ENCODE measurements at places on chromosomes 6 and 20.

DNA sequence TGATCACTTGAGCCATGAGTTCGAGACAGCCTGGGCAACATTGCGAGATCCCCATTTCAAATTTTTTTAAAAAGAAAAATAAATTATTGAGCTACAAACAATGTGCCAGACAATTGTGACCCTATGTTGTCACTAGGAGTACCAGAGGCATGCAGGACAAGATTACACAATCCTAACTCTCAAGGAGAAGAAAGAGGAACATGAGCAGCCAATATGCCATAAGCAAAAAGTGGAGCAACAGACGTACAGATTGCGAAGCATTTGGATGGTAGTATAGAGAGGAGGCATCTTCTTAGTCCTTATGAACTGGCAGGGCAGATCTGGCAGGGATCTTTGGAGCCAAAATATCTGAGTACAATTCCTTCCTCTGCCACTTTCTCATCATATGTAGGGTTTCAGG lies 156.4 kb downstream of the OR2B2 start:
- DNase-seq: no peak

GRCh38 chr20:770691-771090 lies 2.4 kb upstream of the SLC52A3 start:
- no peak for DNase-seq

DNA sequence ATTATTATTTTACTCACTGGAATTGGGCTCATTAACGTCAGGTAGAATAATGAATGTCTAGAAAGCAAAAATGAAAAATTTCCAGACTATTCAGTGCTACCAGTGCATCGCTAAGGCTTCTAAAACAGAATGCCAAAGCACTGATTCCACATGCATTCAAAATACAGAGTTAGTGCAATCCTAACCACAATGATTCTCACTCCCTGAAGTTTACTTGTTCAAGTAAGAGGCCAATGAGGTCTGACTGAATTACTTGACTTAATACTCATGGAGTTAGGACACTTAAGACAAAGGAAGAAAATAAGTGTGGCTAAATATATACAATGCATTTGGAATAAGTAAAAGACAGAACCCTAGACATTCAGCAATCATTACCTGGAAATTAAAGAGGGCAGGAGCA lies 220.5 kb downstream of the PKHD1 start:
- no peak for DNase-seq

DNA sequence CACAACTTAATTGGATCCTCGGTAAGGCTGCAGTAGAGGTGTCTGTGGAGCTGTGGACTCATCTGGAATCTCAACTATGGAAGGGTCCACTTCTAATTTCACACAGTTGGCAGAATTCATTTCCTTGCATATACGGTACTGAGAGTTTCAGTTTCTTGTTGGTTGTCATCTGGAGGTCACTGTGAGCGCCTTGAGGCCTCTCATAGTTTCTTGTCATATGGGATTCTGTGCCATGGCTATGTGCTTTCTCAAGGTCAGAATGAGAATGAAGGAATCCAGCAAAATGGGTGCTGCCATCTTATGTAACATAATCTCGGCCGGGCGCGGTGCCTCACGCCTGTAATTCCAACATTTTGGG lies 298.2 kb downstream of the DOK5 start:
- DNase-seq: no peak

DNA sequence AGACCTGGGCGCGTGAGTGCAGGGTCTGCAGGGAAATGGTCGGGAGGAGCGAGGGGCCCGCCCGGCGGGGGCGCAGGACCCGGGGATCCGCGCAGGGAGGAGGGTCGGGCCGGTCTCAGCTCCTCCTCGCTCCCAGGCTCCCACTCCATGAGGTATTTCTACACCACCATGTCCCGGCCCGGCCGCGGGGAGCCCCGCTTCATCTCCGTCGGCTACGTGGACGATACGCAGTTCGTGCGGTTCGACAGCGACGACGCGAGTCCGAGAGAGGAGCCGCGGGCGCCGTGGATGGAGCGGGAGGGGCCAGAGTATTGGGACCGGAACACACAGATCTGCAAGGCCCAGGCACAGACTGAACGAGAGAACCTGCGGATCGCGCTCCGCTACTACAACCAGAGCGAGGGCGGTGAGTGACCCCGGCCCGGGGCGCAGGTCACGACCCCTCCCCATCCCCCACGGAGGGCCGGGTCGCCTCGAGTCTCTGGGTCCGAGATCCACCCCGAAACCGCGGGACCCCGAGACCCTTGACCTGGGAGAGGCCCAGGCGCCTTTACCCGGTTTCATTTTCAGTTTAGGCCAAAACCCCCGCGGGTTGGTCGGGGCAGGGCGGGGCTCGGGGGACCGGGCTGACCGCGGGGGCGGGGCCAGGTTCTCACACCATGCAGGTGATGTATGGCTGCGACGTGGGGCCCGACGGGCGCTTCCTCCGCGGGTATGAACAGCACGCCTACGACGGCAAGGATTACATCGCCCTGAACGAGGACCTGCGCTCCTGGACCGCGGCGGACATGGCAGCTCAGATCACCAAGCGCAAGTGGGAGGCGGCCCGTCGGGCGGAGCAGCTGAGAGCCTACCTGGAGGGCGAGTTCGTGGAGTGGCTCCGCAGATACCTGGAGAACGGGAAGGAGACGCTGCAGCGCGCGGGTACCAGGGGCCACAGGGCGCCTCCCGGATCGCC lies 54.2 kb upstream of the HLA-A start:
- DNase-seq: peak; percentile 87

GRCh38 chr6:105459049-105459448 lies 56.2 kb upstream of the PREP start:
- peak; percentile 86 for DNase-seq

DNA sequence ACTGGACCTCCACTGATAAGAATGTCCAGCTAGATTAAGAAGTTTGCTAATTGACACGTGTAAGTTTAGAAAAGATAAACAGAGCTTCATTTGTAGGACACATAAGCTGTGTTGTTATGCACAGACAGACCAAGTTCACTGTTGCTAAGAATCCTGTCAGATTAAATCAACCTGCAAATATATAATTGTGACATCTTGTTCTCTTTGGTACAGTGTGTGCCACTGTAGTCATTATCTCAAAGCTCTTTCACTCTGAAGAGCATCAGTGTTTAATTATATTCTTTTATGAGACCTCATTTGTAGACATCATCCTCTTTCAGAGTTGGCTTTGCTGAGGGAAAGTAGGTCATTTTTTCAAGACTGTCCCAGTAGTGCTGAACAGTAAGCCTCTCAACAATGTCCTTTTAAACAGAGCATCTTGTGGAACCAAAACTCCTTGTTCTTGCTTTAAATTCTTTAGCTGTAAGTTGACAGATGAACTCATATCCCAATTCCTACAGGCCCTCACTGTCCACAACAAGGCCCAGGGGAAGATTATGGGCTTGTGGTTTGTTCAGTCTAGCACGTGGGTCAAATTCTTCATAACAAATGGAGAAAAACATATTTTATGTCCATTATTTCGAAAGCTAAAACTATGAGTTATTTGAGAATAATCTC lies 252.4 kb downstream of the HDGFL1 start:
- DNase-seq: no peak

All from activated CD4-positive, alpha-beta T cell treated with anti-CD3 and anti-CD28 coated beads, Interleukin-2, Interleukin-6, amounts not matched to agents 100 ng/mL and 50 ng/mL, durations not matched to agents 16 hours and 8 hours (primary cell).